ENCODE measurements at places on chromosomes 3 and 15.

- DNase-seq: peak; percentile 6
Observed at GRCh38 chr3:108818404-108818803, 4.2 kb upstream of the TRAT1 start.

DNA sequence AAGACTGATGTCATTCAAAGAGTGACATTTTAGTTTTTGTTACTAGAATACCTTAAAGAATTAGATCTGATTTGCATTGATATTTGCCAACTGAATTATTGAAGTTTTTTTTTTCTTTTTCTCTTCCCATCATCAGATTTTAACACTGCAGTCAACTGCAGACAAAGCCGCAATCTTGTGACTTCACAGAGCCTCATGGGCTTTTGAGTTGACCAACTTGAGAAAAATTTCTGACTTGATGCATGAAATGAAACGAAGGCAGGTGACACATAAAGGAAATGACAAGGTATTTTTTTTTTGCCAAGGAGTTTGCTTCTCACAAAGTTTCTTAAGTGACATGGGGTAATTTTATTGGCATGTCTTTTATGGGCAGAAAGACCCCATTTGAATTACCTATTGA, 383.7 kb downstream of the GAP43 start:
- no peak for DNase-seq

DNA sequence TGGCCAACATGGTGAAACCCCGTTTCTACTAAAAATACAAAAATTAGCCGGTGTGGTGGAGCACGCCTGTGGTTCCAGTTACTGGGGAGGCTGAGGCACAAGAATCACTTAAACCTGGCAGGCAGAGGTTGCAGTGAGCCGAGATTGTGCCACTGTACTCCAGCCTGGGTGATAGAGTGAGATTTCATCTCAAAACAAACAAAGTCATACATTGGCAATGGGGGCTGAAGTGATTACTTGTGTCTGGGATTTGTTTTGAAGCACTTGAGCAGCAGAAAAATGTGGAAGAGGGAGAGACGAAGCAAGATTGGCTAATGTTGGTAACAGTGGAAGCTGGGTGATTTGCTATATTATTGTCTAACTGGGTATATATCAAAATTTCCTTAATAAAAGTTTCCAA, 13.4 kb upstream of the TMEM40 start:
- DNase-seq: no peak

- DNase-seq: no peak
Observed at GRCh38 chr15:83065431-83065830, 1.6 kb downstream of the BTBD1 start.

- no peak for DNase-seq
Observed at GRCh38 chr3:138901567-138901966, 45.4 kb downstream of the FOXL2 start.

DNA sequence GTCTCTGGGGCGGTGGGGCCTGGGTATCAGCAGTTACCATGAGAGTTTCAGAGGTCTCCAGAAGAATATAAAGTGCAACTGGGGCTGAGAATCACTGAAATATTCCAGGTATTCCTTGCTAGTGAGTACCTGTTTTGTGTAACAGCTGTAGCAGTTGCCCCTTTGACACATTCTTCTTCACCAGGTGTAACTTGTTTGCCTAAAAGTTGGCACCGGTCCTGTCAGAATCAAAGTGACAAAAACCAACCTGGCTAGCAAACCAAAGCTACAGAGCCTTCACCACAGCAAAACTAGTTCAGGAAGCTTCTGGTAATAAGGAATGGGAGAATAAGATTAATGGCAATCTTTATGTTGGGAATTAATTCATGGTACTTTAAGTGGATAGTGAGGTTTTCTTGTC, 296.0 kb downstream of the NAALADL2 start:
- DNase-seq: no peak

- no peak for DNase-seq
Observed at GRCh38 chr3:72230774-72231379, 445.9 kb upstream of the PROK2 start.

GRCh38 chr15:32861174-32861573, 143.4 kb downstream of the GREM1 start:
- DNase-seq: no peak

DNA sequence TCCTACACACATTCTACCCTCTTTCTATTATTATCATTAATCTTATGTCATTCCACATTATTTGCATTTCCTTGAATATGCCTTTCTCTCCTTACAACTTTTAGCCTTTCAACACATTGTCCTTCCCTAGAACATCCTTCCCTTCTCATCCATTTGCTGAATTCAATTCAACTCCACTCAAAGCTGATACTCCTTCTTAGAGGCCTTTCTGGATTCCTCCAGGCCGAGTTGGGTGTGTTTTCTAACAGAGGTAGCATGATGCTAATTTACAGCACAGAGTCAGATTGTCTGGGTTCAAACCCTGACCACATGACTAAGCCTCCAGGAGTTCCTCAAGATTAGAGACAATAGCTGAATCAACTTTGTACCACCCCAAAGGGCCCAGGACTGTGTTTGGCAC, 63.4 kb upstream of the IL12A start:
- DNase-seq: no peak
